ENCODE measurements at places on chromosomes 3 and 15.

GRCh38 chr3:187080799-187081450 is 58.4 kb downstream of the RPL39L start:
- no peak for DNase-seq

- no peak for DNase-seq
These were observed 68.3 kb downstream of the GALK2 start for GRCh38 chr15:49238342-49238741.

- no peak for DNase-seq
These were observed 249.4 kb upstream of the SLCO3A1 start for GRCh38 chr15:91604122-91604521.

- DNase-seq = no peak
These were observed 42.9 kb downstream of the FGD5 start for GRCh38 chr3:14861446-14862302.

DNA sequence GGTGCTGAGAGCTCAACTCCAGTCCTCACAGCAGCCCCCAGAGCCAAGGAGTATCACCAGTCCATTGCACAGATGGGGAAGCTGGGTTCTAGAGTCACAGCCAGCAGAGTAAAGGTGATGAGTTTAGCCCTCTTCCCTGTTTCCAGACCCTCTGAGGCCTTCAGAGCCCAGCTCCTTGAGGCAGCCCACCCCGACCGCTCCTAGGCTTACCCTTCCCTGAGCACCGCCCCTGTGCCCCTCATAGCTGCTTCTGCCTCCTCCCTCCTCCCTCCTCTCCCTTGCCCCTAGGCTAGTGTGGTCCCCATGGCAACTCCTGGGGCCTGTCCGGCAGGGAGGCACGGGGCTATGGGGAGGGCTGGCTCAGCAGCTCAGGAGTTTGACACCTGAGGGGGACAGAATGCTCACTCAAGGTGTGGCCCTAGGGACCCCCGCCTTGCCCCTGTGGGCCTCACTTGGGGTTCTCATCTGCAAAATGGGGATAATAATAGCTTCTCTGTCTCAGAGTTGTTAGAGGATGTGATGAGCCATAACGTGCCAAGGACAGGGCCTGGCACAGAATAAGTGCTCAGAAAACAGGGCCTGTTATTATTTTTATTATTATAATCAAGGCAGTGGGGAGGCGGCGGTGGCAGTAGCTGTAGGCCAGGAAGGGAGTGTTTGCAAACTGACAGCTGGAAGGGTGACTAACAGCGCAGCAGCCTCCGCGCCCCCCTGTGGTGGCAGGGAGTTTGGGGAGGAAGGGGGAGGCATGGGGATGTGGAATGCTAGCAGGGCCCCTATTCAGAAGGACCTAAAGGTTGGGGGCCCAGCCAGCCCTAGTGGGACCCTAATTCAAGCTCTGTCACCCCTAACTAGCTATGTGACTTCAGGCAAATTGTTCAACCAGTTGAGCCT is 11.5 kb downstream of the CSK start:
- DNase-seq = peak; percentile 39

DNA sequence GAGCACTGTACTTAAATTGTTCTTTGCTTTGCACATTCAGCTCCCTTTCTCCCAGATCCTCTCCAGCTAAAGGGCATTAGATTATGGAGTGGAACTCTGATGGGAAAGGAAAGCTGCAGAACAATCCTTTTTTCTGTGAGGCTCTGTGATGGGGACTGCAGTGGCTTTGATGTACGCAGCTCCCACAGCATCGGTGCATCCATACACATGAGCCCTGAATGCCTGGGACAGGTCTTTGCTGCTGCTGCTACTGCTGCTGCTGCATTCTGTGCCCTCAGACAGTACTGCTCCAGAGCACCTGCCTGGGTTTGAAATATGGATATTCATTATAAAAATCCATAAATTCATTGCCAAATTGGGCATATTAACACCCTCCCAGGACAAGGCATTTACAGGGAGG is 164.4 kb downstream of the WDR76 start:
- no peak for DNase-seq

DNA sequence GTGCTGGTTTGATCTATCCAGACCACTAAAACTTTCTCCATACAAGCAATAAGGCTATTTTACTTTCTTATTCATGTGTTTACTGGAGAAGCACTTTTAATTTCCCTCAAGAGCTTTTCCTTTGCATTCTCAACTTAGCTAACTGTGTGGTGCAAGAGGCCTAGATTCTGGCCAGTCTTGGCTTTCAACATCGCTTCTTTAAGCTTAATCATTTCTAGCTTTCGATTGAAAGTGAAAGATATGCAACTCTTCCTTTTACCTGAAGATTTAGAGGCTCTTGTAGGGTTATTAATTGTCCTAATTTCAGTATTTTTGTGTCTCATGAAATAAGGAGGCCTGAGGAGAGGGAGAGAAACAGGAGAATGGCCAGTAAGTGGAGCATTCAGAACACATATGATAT is 234.8 kb upstream of the GADL1 start:
- no peak for DNase-seq

DNA sequence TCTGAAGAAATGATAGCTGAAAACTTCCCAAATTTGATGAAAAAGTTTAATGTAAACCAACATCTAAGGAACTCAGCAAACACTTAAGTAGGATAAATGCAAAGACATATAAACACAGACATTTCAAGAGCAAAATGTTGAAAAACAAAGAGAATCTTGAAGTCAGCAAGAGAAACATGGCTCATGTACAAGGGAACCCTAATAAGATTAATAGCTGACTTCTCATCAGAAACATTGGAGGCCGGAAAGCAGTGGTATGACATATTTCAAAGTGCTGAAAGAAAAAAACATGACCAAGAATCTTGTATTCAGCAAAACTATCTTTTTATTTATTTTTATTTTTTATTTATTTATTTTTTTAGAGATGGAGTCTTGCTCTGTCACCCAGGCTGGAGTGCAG is 10.6 kb upstream of the PRKCI start:
- no peak for DNase-seq

DNA sequence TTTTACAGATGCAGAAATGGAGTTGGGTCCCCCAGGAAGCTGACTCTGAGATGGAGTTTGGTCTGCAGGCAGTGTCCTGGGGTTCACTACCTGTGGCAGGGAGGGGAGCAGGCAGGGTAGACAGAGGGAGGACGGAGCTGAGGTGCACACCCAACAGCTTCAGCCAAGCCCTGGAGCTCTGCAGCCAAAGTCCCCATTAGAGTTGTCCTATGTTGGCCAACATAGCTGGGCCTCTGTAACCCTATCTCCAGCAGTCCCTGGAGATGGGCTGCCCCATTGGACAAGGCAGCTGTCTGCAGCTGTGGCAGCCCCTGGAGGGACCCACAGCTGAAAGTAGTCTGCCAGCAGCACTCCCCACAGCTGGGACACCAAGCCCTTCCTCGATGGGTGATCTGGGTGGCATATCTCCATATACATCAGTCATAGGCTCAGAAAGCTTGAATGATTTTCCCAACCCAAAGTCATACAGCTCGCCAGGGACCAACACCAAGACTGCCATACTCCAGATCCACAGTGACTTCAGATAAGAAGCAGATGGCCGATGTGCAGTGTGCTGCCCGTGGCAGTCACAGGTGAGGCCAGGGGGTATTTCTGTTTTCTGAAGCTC is 31.9 kb downstream of the STARD5 start:
- DNase-seq = no peak

DNA sequence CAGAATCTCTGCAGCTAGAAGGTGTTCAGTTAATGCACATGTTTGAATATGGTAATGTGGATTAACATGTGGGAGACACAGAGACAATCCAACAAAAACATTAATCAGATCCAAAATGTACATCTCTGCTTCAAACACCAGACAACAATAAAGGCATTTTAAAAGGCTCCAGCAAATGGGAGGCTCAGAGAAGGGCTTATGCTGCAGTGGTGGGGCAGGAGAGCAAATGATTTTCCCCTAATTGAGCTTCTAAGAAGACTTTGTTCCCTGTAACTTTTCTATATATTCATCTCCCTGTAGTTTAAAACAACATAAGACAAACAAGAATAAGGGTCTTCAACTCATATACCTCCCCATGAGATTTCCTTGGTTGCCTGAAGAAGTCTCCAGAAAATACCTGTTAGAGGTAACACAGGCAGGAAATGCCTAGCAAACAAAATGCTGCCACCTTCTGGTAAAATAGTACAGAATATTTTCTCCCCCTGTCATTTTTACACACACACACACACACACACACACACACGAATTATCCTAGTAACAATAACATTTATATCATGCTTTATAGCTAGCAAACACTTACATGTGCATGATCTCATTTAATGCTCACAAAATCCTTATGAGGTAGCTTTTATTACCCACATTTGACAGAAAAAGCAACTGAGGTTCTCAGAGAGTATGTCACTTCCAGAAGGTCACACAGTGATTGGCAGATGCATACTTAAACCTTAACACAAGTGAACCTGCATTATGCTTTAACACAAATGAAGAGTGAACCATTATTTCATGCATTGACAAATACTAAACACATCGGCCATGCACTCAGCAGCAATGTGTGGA is 123.4 kb upstream of the MB21D2 start:
- DNase-seq = no peak

DNA sequence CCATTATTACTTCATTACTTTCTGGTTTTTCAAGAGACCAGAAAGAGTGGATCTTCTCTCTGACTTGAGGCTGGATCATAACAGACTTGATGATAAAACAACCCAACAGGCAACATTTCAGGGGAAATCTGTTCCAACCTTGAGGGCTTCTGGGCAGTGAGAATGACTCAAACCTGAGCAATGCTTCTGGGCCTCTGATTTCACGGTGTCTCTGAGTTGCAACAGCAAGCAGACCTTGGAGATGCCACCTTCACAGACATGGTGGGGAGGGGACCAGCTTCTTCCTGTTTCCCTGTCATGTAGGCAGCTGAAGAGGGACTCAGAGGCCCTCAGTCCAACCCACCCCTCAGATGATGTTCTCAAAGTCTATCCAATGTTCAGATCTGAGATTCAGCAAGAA is 104.0 kb downstream of the ABHD5 start:
- DNase-seq = no peak

GRCh38 chr3:191915712-191916111 is 454.7 kb downstream of the PYDC2 start:
- DNase-seq = no peak

GRCh38 chr3:177730814-177731213 is 533.5 kb upstream of the TBL1XR1 start:
- no peak for DNase-seq

DNA sequence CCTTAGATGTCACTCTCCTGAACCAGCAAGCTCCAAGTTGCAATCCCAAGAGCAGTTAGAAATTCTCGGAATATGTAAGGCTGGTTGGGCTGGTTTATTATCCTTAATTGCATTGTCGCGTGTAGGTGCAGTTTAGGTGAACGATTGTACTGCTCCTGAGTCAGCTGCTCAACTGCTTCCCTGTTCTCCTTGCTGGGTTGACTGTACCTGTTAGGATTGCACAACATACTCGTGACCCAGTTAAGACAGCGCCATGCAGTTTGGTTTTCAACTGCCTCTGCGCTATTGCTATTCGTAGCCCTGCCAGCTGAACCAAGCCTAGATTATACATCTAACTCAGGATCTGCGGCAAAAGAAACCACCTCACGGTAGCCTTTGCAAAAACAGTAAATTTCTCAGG is 41.0 kb downstream of the BCL2L10 start:
- DNase-seq = no peak

DNA sequence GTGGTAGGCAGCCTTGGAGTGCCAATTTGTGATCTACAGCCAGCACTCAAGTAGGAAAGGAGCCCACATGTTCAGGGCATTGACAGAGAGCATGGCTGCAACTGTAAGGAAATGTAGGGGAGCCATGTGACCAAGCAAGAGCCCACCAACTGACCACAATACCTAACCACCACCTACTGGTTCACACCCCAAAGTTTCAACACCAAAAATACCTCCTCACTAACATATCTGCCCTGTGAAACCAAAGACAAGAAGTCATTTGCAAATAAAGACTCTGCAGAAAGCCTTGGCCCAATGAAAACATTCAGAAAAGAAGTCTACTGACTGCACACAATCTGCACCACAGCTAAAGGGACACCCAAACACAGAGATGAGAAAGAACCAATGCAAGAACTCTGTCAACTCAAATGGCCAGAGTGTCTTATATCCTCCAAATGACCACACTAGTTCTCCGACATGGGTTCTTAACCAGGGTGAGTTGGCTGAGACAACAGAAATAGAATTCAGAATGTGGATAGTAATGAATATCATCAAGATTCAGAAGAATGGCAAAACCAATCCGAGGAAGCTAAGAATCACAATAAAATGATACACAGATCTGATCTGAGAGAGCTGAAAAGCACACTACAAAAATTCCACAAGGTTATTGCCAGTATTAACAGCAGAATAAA is 40.6 kb downstream of the SLC9C1 start:
- DNase-seq = no peak
